CD4-positive, alpha-beta T cell treated with Interleukin-15 for 4 hours (primary cell): ENCODE measurements at places on chromosomes 16 and 17.

- DNase-seq = no peak
Observed at GRCh38 chr17:80499560-80499959, 23.2 kb upstream of the NPTX1 start.

- no peak for DNase-seq
Observed at GRCh38 chr17:27811961-27812360, 11.6 kb upstream of the NOS2 start.

DNA sequence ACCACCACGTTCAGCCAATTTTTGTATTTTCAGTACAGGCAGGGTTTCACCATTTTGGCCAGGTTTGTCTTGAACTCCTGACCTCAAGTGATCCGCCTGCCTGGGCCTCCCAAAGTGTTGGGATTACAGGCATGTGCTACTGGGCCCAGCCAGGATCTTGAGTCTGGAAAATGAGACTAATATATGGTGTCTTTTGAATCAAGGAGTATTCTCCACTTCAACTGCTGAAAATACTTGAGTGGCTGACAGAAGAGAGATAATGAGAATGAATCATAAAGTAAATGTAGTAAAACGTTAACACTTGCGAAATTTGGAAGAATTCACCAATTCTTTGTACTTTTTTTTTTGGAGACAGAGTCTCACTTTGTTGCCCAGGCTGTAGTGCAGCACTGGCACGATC, 16.6 kb downstream of the SMYD4 start:
- DNase-seq = no peak

DNA sequence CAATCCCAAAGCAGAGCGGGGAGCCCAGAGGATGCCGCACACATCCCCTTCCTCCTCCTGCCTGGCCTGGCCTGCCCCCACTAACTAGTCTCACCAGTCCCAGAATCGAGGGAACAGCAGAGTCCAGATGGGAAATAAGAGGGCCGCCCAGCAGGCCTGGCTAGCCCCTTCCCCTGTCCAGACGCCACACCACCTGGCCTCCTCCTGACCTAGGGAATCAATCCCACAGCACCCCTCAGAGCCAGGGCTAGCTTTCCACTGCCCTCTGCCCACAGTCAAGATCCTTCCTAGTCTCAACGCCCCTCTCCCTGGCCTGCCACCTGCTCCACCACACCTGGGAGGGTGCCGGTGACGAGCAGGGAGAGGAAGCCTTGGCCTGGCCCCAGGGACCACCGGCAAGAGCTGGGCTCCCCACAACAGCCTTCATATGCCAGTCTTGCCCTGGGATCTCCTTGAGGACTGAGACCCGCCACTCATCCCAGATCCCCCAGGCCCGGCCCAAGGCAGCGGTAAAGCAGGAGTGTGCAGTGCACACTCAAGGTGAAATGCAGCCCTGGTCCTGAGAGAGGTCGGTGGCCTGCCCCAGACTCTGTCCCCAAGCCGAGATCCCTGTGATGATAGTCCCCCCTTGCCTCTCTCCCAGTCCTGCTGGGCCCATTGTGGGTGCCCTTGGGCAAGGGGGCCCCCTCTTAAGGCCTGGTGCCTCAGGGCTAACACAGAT, 27.9 kb downstream of the KATNB1 start:
- DNase-seq = no peak

DNA sequence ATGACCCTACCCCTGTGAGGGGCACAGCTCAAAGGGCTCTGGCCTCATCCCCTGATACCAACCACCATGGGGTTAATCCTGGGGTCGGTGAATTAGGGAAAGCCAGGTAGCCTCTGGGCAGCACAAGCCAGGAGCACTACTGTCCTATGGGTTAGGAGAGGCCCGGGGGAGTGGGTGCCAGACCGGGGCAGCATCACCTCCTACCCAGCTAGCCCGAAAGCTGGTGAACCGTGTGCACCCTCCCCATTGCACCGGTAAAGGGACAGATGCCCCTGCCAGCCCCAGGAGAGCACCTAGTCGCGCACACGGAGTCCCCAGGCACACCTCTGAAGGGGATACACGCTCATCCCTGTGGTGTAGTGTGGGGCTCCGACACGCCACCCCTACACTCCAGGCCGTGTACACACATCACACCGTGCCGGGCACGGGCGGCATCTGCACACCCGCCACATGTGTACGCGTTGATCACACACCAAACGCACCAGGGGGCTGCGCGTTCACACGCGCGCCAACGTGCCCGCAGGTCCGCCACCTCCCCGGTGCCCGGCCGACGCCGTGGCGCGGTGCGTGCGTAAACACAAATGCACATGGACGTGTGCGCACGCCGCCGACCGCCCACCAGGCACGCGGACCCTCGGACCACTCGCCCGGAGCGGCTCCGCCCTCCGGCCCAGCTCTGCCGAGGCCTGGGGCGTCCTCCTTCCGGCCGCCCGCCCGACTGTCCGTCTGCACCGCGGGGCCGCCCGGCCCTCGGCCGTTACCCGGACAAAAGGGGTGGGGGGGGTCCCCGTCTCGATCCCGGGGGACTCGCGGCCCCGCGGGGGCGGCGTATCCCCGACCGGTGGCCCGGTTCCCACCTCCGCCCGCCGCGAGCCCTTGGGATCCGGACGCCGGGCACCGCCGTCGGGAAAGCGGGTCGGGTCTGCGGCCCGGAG, 785 bp downstream of the UBALD1 start:
- peak; percentile 12 for DNase-seq

- no peak for DNase-seq
Observed at GRCh38 chr17:31880311-31880710, 21.2 kb downstream of the UTP6 start.

DNA sequence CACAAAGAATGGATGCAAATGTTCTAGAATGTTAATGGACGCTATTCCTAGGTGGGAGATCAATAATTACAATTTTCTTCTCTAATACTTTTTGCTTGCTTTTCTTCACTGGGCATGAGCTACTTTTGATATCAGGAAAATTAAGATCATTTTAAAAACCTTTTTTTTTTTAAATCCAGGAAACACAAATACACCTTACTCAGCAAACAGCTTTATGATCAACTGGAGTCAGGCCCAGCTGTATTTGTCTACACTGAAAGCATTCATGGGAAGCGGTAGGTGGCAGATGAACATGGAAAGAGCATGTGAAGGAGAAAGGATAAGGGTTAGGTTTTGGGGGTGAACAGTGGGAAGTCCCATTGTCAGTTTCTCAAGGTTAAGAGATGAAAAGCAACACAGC, 97.8 kb downstream of the WDR59 start:
- no peak for DNase-seq

GRCh38 chr16:66298571-66299120, 67.8 kb upstream of the CDH5 start:
- DNase-seq = no peak

GRCh38 chr17:1907909-1908698, 78.3 kb downstream of the RPA1 start:
- DNase-seq = no peak

DNA sequence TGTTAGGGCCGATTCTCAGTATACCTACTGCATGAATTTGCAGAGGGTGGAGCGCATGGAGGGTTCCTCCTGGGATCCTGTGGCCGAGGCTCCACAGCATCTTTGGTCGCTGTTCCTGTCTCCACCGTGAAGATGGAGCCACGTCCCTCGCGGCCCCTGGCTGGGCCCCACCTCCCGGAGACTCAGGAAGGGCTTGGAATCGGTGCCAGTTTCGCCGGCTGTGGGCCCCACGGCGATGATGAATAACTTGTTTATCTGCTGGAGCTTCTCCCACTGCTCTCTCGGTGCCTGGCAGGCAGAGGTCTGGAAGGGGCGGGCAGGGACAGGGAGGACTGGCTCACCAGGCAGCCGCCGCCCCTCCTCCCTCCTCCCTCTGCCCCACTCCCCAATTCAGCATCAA, 8.1 kb downstream of the SLC5A11 start:
- DNase-seq = no peak

- DNase-seq = no peak
Observed at GRCh38 chr16:81221731-81222130, 16.8 kb upstream of the BCO1 start.

GRCh38 chr17:82779541-82779940, 27.7 kb downstream of the TBCD start:
- DNase-seq = no peak

GRCh38 chr16:11668623-11669379, 546 bp downstream of the SNN start:
- no peak for DNase-seq

- no peak for DNase-seq
Observed at GRCh38 chr16:59886021-59886420, 1151.9 kb upstream of the GOT2 start.

GRCh38 chr17:78995022-78995760, 14.4 kb downstream of the CANT1 start:
- DNase-seq = no peak

DNA sequence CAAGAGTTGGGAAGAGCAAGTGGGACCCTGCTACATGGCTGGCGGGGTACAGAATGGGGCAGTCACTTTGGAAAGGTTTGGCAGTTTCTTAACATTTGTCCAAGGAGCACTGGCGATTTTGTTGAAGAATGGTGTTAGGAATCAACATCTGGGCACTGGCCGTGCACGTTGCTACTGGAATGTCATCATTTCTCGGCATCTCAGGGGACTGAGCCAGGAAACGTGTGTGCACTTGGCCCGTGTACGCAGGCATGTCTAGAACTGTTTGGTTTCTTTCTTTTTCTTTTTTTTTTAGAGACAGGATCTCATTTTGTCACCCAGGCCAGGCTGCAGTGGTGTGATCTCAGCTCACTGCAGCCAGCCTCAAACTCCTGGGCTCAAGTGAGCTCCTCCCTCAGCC, 17.3 kb upstream of the FOXK2 start:
- no peak for DNase-seq

GRCh38 chr16:70651524-70651923, 5.2 kb downstream of the IL34 start:
- no peak for DNase-seq

GRCh38 chr16:54180421-54181359, 105.9 kb downstream of the IRX3 start:
- no peak for DNase-seq

GRCh38 chr16:51271156-51271701, 120.2 kb upstream of the SALL1 start:
- no peak for DNase-seq

DNA sequence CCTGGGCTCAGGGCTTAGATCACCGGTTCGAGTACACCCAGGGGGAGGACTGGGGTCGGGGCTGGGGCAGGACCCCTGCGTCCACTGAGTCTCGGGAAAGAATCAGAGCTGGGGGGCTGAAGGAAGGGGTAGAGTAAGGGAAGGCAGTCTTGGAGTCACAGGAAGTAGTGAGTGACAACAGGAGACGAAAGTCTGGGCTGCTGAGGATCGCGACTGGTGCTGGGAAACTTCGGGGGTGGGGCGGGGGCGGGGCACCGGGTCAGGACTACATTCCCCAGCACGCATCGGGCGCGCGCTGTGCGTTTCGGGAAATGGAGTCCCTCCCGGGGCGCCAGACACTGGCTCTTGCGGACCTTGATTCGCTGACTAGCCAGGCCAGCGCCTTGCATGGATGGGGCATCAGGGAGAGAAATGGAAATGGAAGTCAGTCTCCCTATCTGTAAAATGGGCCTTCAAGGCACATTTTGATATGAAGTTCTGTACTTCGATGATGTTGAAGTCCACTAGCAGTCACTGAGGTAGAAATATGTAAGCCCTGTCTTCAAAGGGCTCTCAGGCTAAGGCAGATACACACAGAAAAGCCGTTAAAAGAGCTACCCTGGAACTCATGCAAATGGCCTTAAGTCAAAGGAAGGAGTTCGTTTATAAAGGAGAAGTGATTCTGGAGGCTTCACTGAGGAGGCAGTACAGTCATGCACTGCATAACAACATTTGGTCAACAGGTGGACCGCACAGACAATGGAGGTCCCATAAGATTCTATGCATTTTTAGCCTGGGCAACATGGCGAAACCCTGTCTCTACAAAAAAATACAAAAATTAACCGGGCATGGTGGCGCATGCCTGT, 697 bp downstream of the CTF1 start:
- DNase-seq = peak; percentile 75

DNA sequence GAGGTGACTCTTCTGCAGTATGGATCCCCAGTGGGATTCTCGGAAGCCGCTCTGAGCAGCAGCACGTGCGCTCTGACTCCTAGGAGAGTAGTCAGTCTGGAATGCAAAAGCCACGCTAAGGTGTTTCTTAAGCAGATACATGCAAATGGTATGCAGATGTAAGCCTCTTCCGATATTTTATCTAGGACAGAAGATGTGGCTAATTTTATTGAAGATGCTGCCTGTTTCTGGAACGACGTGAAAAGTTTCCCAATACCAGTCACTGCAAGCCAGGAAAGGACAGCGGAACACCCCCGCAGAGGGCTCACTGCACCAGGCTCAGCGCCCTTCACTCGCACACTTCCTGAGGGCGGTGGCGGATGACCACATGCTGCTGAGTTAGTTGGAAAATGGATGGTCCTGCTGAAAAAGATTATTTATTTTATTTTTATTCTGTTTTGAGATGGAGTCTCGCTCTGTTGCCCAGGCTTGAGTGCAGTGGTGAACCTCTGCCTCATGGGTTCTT, 10.1 kb downstream of the FADS6 start:
- no peak for DNase-seq

GRCh38 chr16:49617710-49618330, 238.1 kb downstream of the ZNF423 start:
- no peak for DNase-seq

DNA sequence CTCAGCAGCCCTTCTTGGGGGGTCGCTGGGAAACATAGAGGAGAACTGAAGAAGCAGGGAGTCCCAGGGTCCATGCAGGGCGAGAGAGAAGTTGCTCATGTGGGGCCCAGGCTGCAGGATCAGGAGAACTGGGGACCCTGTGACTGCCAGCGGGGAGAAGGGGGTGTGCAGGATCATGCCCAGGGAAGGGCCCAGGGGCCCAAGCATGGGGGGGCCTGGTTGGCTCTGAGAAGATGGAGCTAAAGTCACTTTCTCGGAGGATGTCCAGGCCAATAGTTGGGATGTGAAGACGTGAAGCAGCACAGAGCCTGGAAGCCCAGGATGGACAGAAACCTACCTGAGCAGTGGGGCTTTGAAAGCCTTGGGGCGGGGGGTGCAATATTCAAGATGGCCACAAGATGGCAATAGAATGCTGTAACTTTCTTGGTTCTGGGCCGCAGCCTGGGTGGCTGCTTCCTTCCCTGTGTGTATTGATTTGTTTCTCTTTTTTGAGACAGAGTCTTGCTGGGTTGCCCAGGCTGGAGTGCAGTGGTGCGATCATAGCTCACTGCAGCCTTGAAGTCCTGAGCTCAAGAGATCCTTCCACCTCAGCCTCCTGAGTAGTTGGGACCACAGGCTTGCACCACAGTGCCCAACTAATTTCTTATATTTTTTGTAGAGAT, 3.4 kb downstream of the STH start:
- DNase-seq = peak; percentile 78

GRCh38 chr17:42273474-42274252, 2.5 kb downstream of the STAT5B start:
- no peak for DNase-seq

DNA sequence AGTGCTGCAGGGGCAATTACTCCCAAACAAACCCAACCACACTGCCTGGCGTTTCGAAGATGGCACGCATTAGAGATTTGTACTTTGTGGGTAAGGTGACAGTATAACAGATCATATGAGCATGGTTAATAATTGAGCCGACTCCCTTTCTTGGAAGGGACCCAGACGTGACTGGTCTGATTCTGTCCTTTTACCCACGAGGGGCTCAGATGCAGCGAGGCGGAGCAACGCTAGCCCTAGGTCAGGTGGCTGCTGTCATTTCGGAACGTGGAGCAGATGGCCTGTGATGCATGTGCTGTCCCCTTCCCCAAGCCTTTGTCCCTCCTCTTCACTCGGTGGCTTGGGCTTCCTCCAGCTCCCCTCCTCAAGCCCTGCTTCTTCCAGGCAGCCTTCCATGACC, 84.2 kb downstream of the SNX29 start:
- no peak for DNase-seq
